Osteoblast (primary cell): ENCODE measurements at places on chromosomes 12 and 14. TPM values are rescaled to one million over a fixed set of nuclear protein-coding genes. Genes with fewer than 3 reads are reported as not detected.

DNA sequence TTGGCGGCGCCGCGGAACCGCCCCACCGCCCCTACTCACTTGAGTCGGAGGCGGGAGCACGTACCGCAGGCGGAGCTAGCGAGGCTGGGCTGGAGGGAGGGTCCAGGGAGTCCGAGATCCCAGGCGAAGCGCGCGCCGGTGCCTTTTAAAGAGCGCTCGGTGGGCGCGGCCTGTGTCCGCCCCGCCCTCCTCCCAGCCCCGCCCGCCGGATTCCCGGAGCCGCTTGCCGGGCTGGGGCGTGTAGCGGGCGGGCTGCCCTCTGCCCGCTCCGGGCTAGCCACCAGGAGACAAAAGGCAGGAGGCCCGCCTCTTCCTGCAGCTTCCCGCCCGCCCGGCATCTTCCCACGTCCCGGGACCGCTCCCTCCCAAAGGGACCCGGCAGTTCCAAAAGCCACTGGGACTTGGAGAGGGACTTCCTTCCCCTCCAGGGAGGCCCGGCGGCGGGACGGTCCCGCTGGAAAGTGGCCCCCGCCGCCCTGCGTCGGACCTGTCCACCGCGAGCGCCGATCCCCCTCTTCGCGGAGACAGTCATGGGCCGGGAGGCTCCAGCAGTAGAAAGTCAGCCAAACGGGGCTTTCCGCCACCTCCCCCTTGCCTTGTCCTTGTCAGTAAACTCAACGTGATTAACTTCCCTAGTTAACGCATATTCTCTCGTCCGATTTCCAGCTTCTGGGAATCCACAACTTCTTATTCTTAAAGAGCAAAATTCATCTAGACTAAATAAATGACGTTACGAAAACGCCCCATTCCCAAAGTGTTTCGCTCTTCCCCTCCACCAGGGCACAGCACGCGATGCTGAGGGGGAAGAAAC, at the start of gene CSRP2:
TSS of gene CSRP2 (minus strand) at position 121 of the 811 bp plus-strand sequence. CDS start 12,759 bp downstream, outside the sequence.
- DNase-seq: peak; percentile 98

Gene RNASE4
- total RNA-seq: 18.1 and 24.2 TPM in 2 replicates

Gene NRL
- total RNA-seq: 1.5 and 1.8 TPM in 2 replicates

DNA sequence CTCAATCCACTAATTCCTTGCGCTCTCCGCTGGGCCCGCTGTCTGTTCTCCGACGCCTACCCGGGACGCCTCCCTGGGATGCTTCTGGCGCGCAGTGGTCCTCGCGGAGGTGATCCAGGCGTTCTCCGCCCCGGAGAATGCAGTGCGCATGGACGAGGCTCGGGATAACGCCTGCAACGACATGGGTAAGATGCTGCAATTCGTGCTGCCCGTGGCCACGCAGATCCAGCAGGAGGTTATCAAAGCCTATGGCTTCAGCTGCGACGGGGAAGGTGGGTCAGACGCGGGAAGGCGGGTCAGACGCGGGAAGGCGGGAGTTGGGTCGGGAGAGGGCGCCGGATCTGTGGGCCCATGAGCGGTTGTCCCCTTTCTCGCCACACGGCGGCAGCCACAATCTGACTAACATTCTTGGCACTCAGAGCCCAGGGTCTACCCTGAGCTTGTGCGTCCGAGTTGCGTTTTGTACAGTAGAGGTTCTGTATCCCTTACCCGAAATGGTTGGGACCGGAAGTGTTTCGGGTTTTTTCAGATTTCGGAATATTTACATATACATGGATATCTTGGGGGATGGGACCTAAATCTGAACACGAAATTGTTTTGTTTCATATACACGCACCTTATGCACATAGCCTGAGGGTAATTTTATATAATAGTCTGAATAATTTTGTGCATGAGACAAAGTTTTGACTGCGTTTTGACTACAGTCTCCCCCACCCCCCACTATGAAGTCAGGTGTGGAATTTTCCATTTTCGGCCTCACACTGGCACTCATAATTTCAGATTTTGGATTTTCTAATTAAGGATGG, 762 bp downstream of the C12orf57 start:
- peak; percentile 98 for DNase-seq

- peak; percentile 98 for DNase-seq
These were observed 12.1 kb downstream of the VASH1 start for GRCh38 chr14:76773188-76773885.

GRCh38 chr14:29749829-29750228, 177.8 kb downstream of the PRKD1 start:
- DNase-seq: no peak

Gene C12orf60
- 0.59 and 0.72 TPM in 2 replicates for total RNA-seq

DNA sequence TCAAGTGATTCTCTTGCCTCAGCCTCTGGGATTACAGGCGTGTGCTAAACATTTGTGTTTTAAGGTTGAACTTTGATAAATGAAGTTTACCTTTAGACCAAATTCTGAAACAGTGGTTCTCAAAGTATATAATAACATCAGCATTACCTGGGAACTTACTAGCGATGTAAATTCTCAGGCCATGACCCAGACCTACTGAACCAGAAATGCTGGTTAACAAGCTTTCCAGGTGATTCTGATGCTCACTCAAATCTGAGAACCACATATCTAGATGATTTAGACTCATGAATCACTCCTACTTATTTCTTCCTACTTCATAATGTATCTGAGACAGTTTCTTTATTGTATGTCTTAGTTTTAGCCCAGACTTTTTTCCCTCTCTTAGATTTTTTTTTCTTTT, 43.6 kb downstream of the RAD51B start:
- no peak for DNase-seq

Gene HOXC12
- total RNA-seq: under 0.01 TPM in 1 of 2 replicates, not detected in the other

Gene CD163L1
- total RNA-seq: under 0.01 and 0.88 TPM in 2 replicates

GRCh38 chr12:70096759-70097410, 146.3 kb upstream of the CNOT2 start:
- DNase-seq: no peak

Gene RNASE3
- not detected in 2 replicates for total RNA-seq

DNA sequence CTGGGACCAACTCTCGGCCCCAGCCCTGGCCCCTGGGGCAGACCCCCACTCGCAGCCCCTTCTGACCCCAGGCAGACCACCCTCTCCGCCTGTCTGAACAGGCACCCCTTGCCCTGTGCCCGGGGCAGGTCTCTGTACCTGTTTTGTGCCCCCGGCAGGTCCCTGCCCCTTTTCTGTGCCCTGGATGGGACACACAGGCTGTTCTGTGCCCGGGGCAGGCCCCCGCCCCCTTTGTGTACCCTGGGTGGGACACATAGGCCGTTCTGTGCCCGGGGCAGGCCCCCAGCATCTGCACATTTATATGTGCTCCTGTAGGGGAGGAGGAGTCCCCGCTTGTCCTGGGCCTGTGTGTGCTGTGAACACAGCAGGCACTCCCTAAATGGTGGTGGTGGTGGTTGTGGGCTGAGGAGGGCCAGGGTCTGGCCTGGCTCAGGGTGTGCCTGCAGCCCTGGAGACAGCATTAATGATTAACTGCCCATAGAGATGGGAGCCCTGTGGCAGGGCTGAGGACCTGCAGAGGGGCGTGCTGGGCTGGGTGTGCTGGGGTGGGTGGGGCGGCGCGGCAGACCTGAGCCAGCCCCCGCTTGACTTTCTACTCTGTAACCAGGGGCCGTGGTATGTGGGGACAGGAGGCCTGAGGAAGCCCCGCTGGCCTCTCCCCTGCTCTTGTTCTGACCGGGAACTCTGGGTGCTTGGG, 3.7 kb downstream of the FBRSL1 start:
- DNase-seq: no peak

GRCh38 chr14:55440385-55440784, at the start of gene TBPL2:
Gene TBPL2, minus strand, starts transcription at chr14:55440616. Its CDS starts 167 bp downstream, at chr14:55440449.
- peak; percentile 34 for DNase-seq

- peak; percentile 57 for DNase-seq
These were observed at the start of gene STON2 for GRCh38 chr14:81400202-81400678. Gene STON2, minus strand, starts transcription at chr14:81400324. Its CDS starts 1,942 bp downstream, at chr14:81398382.

Gene ART4
- not detected in 2 replicates for total RNA-seq

GRCh38 chr14:106318700-106319099, 792.3 kb downstream of the TMEM121 start:
- no peak for DNase-seq

GRCh38 chr12:5534426-5535199, 102.7 kb downstream of the NTF3 start:
- no peak for DNase-seq

DNA sequence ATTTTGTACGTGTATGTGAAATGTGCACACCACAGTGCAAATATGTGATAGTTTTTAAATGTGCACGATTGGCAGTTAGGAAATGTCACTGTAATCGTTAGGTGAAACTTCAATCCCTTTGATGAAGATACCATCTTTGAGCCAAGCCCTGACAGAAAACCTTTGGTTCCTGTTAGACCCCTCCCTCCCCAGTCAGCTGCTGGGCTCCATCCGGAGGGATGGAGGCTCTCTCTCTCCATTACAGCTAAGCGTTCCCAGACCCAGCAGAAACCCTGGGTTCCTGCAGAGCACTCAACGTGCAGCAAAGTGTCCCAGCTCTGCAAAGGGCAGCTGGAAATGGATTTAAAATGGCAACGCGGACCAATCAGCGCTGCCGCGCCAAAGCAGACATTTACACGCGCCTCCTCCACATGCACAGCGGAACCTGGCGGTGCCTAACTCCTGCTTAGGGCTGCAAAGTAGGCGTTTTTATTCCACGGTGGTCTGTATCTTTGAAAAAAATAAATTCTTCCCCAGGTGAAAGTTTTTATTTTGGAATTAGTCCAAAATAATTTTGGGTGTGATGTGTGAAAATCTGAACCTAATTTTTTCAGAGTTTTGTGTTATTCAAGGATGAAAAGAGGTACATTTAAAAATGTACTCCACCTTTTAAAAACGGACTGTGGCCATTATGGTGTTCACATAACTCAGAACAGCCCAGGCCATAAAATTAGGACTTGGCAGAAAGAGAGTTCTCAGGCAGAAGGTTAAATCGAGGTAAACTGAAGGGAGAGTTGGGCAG, 1.4 kb upstream of the HMGA2 start:
- DNase-seq: peak; percentile 91

GRCh38 chr14:70454731-70455130, 2.8 kb downstream of the ADAM21 start:
- no peak for DNase-seq

Gene RASSF9
- total RNA-seq: 5.8 and 6.8 TPM in 2 replicates

- DNase-seq: no peak
These were observed 106.0 kb upstream of the SSTR1 start for GRCh38 chr14:38101679-38102078.

Gene SYNDIG1L
- total RNA-seq: not detected in 2 replicates

GRCh38 chr14:75246546-75247285, 31.9 kb upstream of the FOS start:
- peak; percentile 55 for DNase-seq

Gene RNFT2
- total RNA-seq: 2.4 and 3.3 TPM in 2 replicates

Gene MYF6
- not detected in 2 replicates for total RNA-seq

Gene TM7SF3
- 68.0 and 87.2 TPM in 2 replicates for total RNA-seq

DNA sequence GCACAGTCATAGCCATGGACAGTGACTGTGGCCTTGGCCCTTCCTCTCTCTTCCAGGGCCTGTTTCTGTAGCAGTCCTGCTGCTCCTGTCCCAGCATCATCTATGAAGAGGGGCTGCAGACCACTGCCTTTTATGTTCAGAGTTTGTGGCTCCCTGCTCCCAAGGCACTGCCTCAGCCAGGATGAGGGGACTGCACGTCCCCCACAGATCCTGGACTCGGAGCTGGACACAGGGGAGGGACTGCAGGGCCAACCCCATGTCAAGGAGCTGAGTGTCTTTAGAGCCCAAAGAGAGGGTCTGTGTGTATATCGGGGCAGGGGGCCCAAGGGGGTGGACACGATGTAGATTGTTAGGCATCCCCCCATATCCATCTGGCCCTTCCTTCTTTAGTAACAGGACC, 60.6 kb upstream of the DIO3 start:
- peak; percentile 81 for DNase-seq

DNA sequence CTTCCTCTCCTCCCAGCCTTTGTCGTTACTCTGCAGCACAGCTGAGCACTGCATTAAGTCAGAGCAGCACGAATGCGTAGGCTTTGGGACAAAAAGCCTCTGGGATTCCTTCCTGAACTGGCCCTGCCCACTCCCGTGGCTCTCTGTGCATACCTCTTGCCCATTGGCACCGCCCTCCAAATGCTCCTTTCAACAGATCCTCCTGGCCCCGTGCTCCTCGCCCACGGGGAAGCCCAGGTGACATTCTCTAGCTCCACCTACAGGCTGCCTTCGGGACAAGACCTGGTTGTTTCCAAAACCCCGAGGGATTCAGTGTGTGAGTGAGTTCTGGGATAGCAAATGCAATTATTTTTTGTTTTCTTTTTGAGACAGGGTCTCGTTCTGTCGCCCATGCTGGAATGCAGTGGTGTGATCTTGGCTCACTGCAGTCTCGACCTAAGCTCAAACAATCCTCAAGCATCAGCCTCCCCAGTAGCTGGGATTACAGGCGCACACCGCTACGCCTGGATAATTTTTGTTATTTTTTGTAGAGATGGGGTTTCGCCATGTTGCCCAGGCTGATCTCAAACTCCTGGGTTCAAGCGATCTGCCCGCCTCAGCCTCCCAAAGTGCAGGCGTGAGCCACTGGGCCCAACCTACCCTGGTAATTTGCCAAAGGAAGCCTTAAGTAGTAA, 17.9 kb upstream of the TDRD9 start:
- no peak for DNase-seq

- DNase-seq: no peak
These were observed 39.6 kb upstream of the MED13L start for GRCh38 chr12:116317139-116317538.

Gene HHIPL1
- 11.2 and 12.3 TPM in 2 replicates for total RNA-seq

- DNase-seq: no peak
These were observed 118.5 kb downstream of the GLT1D1 start for GRCh38 chr12:128971802-128972201.

Gene OR6S1
- not detected in 2 replicates for total RNA-seq

Gene ANO4
- total RNA-seq: not detected in 2 replicates
